ENCODE measurements at places on chromosomes 1 and 21.

- DNase-seq = no peak
Observed at GRCh38 chr1:32100359-32100758, 7.5 kb upstream of the KPNA6 start.

DNA sequence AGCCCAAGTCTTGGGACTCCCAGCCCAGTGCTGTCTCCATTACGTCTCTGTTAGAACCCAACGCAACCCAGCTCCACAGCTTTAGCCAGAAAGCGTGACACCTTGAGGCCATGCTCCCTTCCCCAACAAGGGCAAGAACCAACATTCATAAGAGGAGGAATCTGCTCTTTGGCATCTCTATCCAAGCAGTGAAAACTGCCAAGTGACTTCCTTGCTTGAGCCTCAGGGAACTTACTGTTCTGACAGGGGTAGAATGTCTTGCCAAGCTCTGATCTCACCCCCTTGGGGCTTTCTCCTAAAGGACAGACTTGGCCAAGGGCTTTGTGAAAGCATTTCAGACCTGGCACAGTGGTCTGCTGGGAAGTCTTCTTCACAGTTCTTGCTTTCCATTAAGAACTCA, 56.6 kb downstream of the SYT6 start:
- no peak for DNase-seq

DNA sequence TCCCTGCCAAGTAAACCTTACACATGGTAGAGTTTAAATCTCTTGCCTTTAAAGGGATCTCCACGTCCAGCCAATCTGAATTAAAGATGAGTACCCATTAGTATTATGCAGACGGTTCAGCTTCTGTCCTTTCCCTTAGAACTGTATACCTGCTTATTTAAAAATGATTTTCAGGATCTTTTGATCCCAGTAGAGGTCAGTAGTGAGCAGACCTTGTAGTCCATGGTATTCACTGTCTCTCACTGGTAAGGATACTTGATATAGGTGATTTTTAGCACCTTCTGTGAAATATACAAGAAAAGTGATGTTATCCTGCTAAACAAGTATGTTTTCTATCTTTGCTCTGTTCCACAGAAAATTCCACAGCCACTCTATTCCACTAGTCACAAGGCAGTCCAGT, 1211.6 kb upstream of the ADGRL4 start:
- peak; percentile 19 for DNase-seq

GRCh38 chr21:15742052-15742670, 12.4 kb downstream of the USP25 start:
- DNase-seq = no peak

- DNase-seq = no peak
Observed at GRCh38 chr1:223143537-223144248, 645 bp upstream of the TLR5 start.

GRCh38 chr1:62716397-62716796, 28.2 kb upstream of the DOCK7 start:
- DNase-seq = no peak

DNA sequence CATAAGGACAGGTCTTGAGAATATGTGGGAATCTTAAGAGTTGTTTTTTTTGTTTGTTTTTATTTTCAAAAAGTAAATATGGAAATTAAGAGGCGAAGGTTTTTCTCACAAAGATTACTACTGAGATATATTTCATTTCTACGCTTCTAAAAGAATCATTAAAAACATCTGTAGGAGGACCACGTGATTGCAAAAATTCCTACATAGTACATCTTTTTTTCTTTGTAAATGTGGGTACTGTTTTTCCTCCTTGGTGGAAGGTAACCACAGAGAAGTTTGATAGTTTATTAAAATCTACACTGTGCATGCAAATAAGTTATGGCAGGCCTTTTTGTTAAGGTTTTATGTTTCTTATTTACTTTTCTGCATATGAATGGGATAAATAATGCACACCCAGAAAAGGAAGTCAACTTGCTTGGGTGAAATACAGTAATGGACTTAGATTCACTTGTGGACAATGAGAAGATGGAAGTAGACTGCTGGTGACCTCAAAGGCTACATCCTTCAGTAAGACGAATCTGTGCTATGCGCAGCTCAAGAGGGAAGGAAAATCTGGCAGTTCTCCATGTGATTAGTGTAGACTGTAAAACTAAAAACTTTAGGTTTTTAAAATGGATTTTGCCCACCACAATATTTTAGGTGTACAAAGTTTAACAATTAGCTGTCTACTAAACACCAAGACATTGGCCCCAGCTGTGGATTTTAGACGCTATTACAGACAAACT, 2.0 kb downstream of the AK5 start:
- DNase-seq = no peak

DNA sequence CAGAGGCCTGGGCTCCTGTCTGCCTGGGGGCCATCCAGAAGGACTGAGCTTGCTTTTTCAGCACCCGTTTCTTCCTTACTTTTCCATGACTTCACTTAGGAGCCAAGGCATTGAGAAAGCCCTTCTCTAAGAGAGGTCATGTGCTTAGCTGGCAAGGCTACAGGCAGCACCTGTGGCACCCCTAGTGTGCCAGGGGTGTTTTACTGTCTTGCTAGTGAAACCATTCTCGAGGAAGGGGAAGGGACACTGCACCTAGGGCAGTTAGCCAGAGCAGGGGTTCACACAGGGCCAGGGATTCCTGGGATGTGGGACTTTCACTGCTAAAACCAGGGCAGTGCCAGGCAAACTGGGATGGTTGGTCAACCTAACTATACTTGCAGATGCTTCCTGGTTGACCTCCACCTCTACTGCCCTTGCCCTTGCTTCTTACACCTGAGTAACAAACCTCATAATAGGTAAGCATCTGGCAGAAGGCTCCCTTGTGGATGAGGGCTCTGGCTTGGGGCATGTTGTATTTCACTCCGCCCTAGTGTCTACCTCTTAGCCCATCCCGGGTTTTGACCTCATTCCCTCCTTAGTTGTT, 69.2 kb downstream of the NOS1AP start:
- DNase-seq = no peak

DNA sequence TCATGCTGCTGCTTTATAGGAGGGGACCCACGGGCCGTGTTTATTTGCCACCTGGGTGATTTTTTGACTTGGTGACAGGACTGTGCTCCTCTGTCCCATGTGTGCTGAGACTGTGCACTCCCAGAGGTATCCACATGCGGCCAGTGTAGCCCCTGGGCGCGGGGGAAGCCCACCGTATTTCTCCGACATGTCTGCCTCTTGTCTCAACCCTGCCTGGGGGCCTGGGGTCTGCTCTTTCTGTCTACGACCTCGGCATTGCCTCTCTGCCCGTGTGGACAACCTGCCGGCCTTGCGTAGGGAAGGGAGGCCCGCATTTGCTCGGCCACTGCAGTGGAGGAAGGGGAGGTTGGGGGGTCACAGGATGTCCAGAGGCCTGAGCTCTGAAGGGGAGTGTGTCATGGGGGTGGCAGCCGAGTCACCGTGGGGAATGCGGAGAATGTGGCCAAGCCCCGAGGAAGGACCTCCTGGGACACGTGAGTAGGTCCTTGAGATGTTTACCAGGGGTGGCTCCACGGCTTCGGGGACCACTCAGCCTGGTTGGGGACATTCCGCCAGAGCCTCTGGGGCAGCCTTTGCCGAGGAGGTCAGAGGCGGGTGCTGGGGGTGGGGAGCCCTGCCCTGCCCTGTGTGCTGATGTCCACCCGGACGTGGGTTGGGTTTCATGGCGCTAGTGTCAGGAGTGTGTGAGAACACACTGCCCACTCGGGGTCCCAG, 11.0 kb downstream of the PRKCZ start:
- DNase-seq = no peak

- DNase-seq = no peak
Observed at GRCh38 chr1:212968368-212968863, 18.1 kb downstream of the VASH2 start.

GRCh38 chr1:231206856-231207255, 34.2 kb upstream of the GNPAT start:
- DNase-seq = no peak

- no peak for DNase-seq
Observed at GRCh38 chr1:2598329-2598931, 11.9 kb downstream of the PRXL2B start.

Measured in skeletal muscle cell (primary cell).